Vagina (tissue), 2 donors: ENCODE measurements at places on chromosomes 5 and 9.

GRCh38 chr5:180297587-180298282, 5.9 kb upstream of the MAPK9 start:
- no peak for DNase-seq

DNA sequence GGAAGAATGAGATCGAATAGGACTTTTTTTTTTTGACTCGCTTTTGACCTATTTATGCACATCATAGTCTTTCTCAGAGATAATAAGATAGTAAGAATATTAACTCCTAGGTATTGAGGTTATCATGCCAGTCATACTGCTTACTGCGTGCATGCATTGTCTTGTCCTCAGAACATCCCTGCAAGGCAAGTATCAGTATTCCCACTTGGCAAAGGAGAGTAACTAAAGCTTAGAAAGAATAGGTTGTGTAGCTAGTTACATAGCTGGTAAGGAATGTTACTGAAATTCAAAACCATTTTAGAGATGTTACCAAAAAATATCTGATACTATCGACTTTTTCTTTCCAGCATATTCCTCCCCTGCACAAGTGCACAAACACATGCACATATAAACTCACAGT, 296.1 kb upstream of the CLINT1 start:
- DNase-seq = no peak

- no peak for DNase-seq
Observed at GRCh38 chr5:124630767-124631704, 115.4 kb downstream of the ZNF608 start.

GRCh38 chr9:70197216-70198044, 61.3 kb upstream of the SMC5 start:
- no peak for DNase-seq

DNA sequence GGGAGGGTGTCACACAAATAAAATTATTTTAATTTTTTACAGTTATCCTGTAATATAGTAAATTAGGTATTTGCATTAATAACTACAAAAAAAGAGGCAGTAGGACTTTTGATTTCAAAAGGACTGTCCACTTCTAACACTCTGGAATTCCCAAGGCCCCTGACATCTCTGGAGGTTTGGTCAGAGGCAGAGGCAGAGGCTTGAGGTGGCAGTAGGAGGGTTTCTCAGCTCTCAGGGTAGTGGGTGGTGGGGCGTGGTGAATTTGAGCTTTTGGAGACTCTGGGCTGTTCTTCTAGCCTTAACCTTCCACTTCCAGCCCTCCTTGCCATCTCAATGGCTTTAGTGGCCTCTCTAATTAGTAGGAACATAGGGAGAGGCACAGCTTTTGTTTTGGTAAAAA, 22.8 kb downstream of the ATOX1 start:
- DNase-seq = no peak

- DNase-seq = no peak
Observed at GRCh38 chr5:133914434-133914833, 54.0 kb downstream of the C5orf15 start.

GRCh38 chr9:132585954-132586829, 3.8 kb downstream of the BARHL1 start:
- no peak for DNase-seq

DNA sequence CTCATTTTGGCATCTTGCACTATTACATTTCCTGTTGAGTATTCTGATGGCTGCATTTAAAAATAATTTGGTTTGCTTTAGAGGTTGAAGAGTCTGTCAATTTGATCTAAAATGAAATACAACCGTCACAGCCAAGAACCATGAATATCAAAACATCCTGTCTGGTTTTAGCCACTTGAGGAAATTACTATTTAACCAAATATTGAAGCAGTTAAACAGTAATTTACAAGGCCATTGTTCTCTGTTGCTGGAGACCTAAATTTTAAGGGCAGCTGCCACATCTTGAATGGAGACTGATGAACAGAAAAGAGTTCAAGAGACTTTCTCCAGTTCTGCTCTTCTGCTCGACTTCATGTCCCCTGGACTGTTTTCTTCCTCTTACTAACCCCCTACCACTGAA, 549.4 kb downstream of the LRRC70 start:
- no peak for DNase-seq

DNA sequence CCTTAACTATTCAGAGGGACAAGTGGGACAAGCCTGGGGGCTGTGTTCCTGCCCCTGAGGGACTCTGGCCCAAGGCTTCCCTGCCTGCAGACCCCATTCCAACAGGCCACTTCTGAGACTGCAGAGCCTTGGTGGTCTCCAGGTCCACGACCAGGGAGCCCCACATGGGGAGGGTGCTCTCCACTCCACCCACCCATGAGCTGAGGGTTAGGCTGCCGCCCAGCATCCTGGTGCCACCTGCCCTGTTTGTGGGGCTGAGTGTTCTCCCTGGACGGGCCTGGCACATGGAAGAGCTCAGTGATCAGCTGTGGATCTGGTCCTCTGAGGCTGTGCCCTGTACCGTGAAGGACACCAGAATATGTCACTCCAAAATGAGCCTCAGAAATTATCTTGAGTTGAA, 2.5 kb upstream of the ABO start:
- no peak for DNase-seq

DNA sequence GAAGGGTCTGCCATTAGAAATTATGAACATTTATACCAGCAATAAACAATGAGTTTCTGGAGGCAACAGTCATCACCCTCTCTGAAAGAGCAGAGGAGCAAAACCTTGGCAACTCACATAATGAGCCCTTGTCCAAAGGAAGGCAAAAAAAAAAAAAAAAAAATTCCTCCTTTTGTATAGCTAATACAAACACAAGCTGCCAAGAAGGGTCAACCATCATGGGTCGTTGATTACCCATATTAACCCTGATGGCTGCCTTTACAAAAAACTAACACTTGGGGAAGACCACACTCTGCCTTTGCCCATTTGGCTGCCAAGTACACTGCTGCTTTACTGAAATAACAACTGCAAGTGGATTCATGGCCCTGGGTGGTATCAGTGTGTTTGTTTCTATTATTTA, 272.7 kb downstream of the ADAMTSL1 start:
- DNase-seq = no peak

- no peak for DNase-seq
Observed at GRCh38 chr5:115333164-115333563, 36.7 kb upstream of the CCDC112 start.

GRCh38 chr5:149540089-149540488, 11.2 kb downstream of the CSNK1A1 start:
- no peak for DNase-seq

GRCh38 chr5:143707806-143708205, 104.2 kb upstream of the HMHB1 start:
- DNase-seq = no peak

GRCh38 chr9:37747271-37747753, 6.3 kb upstream of the TRMT10B start:
- DNase-seq = no peak

DNA sequence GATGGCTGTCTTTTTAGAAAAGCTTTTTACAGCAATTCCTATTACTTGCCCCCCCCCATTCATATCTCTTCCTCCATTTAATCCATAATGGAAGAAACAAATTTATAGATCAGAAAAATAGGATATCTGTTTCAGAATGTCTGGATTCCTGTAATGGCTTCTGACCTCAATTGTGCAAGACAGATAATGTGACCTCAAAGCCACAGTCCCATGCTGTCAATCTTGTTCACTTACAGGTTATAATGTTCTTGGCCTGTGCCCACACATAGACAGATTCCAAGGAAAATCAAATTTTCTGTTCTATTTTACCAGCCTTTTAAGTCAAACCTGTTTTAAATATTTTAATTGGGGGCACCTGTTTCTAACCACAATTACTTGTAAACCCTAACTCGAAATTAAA, 143.4 kb downstream of the ENTREP1 start:
- DNase-seq = no peak

DNA sequence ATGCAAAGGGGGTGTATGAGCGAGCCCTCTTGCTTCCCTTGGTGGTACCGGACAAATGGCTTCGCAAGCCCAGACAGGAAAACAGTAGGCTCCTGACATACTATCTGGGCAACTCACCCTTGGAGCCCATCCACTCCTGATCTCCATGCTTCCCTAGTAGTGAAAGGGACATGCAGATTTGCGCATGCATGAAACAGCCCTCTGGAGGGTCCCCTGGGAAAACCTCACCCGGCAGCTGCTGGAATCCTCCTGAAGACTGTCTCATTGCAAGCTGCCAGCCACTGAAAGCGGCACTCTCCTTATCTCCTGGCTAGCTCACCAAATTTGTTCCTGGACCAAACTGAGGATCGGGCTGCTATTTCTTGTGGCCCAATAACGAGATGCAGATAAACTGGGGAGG, 10.2 kb downstream of the ZNF169 start:
- DNase-seq = no peak

GRCh38 chr5:143946837-143947236, 134.9 kb downstream of the HMHB1 start:
- no peak for DNase-seq

GRCh38 chr9:7169717-7170389, 412.1 kb downstream of the KDM4C start:
- no peak for DNase-seq

DNA sequence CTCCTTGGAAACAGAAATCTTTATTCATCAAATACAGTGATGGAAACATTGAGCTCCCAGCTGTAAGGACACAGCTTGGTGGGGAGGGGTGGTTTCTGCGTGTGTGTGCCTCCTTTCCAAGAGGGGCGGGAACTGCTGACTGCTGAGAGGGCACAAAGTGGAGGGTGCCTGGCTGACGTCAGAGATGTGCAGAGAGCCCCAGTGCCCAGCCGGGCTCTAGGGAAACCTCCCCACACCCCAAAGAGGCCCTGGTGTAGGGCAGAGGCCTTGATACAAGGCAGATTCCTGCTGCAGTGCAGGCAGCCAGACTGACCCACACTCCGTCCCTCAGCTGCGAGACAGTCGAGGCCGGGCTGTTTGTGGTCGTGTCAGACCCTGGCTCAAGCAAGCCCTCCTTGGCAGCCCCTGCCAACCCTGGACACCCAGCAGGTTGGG, 191.0 kb downstream of the CACNA1B start:
- DNase-seq = peak; percentile 76

- DNase-seq = peak; percentile 90
Observed at GRCh38 chr5:171421331-171422262, 2.1 kb downstream of the FGF18 start.
